ENCODE measurements at places on chromosomes 2 and 18.

DNA sequence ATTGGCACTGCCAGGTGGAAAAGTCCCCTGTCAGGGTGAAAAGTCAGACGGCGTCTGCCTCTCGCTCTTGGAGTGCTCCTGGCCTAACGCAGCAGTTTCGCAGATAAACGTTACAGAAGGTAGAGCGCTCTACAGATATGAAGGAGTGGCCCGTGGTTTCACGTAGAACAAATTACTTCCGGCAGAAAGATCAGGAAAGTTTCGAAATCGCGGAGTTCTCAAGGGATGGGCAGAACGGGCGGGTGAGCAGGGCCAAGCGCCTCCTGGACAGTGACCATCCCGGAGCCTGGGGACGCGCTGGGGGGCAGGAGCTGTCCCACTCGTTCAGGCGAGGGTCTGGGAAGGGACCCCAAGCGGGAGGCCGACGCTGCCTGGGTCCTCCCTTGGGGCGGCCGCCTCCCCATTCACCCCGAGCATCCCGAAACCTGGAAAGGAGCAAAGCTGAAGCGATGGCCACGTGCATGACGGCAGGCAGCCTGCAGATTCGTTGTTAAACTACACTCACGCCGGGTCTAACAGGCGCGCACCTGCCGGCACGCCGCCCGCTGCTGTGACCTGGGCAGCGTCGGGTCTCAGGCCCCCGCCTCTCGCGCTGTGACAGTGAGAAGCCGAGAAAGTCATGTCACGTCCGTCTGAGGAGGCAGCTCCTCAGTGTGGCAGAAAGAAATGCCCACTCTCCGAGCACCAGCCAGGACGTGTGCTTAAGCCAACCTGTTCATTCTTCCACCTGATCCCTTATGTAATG lies 122.9 kb upstream of the SALL3 start:
- DNase-seq, result no peak

DNA sequence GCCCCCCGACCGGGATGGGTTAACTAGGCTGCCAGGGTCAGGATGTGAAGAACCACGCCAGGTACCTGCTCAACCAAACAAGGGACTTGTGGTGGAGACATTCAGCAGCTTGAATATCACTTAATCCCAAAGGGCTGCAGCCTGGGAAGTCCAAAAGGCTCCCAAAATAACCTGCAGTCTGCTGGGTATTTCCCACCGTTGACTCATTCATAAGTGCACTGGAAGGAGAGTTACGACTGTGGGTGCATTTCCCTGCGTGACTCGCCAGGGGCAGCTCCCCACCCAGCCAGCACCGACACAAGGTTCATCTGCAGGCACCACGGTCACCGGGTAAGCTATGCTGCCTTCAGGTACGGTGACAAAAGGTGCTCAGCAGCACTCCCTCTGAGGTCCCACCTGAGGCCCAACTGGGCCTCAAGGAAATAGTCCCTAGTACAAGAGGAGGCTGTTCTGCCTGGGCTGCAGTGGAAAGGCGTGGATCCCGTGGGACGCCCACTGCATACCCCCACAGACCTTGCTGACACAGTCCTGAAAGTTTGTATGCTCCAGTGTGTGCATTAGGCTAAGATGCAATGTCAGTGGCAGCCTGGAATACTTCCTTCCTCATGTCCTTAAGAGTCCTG lies 86.5 kb downstream of the UXS1 start:
- DNase-seq, result no peak

- DNase-seq, result no peak
These were observed 7.6 kb upstream of the ZFAND2B start for GRCh38 chr2:219198974-219199373.

GRCh38 chr2:224163566-224164307 lies 124.7 kb upstream of the SERPINE2 start:
- no peak for DNase-seq

DNA sequence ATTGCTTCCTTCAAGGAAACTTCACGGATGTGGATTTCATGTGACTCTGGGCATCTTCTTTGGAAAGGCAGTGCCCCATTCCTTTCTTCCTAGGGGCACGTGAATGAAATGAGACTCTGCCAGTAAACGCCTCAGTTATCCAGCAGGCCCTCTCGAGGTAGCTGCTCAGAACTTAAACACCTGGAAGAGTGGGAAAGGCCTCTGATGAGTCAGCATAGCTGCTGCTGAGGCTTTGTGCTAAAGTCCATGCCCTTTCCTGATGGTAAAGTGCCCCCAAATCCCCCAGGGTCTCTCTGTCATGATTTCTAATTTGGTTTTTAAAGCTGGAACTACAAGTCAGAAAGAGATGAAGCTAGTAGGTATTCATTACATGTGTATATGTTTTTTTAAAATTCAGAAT lies 3.8 kb downstream of the SLC1A4 start:
- DNase-seq, result no peak

DNA sequence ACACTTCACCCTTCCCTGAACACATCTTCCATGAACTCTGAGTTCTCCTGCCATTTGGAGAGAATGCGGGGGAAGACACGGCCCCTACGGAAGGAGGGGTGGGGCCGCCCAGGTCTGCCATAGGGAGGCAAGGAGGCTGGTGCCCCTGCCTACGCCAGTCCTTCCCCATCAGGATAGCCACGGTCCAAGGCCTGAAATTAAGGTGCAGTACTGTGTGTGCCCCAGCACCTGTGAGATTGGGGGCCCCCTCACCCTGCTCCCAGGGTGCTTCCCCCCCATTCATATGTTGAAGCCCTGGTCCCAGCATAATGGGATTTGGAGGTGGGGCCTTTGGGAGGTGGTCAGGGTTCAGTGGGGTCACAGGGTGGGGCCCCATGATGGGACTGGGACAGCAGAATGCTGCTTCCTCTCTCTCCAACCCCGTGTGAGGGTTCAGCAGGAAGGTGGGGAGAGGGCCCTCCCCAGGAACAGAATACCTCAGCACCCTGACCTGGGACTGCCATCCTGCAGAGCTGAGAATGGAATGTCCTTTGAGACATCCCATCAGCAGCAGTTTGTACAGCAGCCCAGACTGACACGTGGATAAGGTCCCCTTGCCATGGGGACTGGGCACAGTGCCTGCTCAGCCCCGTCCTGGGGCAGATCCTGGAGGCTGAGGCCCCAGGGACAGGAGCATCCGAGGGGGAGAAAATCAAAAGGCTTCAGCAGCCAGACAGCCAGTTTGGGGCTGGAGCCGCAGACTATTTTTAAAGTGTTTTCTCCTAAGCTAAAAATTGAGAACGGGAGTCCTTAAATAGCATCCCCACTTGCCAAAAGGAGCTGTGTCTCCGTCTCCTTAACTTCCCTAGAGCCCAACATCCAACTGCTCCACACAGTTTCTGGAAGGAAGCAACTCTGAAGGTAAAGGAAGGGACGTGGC lies 105.1 kb downstream of the NDUFA10 start:
- DNase-seq, result no peak

DNA sequence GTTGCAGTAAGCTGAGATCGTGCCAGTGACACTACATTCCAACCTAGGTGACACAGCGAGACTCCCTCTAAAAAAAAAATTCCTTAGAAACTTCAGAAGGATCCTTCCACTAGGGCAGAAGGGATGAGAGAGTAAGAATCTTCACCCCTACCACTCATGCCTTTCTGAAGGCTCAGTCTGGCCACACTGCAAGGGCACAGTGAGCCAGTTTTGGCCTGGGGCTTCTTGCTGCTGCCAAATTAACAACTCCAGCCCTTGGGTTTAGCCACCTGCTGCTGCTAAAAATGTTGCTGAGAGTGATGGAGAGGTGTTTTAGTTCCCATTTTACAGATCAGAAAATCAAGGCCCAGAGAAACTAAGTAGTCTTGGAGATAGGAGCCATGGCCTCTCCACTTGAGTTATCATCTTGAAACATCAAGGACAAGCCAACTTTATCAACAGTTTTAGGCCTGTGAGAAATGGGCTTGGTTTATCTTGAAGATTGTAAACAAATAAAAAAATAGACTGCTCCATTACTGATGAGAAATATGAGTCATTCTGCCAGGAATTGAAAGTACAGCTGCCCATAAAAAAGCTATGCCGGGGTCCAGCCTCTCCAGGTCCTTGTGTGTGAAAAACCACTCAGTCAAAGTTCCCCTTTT lies 31.9 kb upstream of the CASP8 start:
- no peak for DNase-seq

DNA sequence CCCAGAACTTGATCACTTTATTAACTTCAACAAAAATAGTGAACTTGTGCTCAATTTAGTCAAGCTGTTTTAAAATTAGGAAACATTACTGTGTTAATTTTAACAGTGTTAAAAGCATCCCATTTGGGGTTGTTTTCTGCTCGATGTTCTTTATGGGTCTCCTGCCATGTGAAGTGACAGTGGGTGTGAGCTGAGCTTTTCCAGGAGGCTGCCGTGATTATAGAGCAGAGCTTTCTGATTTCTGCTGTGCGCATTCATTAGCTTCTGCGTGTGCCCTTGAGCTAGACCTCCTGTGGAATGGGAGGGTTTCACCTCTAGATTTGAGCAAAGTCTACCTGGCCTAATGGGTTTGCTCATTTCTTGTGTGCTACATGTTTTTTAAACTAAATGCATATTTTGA lies 121.5 kb downstream of the WDSUB1 start:
- no peak for DNase-seq

DNA sequence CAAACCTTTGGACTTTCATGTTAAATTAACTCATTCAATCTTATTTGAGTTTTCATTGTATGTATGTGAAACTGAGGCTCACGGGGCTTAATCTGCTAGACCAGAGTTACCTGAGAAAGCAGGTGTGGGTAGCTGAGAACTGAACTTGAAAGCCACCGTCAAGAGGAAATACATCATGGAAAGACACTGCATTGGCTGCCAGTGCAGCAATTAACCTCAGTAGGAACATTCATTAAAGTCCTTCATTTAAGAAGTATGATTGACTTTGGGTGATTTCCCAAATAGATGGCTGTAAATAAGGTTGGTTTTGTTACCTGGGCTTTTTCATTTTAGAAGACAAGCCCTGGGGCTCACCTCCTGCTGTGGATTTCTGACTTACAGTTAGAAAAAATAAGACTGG lies 36.5 kb upstream of the MGAT5 start:
- DNase-seq, result no peak

DNA sequence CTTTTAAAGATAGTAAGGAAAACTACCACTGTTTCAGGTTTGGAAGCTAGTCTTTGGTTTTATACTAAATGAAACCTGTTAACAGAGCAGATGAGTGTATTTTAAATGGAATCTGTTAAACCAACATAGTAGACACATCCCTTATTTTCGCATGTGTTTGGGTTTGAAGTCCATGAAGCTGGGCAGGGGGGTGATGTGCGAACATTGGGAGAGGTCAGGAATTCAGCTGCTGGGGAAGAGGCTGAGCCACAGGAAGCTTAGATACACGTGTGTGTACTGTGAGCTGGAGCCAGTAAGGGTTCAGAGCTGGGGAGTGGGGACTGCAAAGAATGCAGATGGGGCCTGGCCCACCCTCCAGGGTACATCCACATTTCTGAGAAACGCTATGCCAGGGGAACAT lies 176.9 kb downstream of the VAPA start:
- no peak for DNase-seq

- no peak for DNase-seq
These were observed 598 bp upstream of the C2orf69 start for GRCh38 chr2:199910338-199911051.

GRCh38 chr2:236216711-236217110 lies 47.5 kb downstream of the ASB18 start:
- DNase-seq, result no peak

DNA sequence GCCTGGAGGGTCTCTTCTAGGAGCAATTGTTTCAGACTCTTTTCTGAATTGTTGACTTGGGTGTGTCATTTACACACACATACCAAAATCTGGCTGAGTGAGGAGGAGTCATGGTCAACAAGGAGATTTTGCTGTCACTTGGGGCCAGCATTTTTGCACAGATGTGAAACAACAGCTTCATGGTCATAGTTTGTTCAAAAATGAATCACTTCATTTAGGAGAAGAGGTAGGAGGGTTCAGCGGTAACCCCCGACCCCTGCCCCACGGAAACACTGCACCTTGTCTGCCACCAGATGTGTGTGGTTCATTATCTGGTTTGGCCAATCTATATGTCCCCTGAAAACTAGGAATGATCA lies 42.2 kb downstream of the LBH start:
- no peak for DNase-seq

GRCh38 chr2:38835990-38836389 lies 39.7 kb downstream of the DHX57 start:
- no peak for DNase-seq

DNA sequence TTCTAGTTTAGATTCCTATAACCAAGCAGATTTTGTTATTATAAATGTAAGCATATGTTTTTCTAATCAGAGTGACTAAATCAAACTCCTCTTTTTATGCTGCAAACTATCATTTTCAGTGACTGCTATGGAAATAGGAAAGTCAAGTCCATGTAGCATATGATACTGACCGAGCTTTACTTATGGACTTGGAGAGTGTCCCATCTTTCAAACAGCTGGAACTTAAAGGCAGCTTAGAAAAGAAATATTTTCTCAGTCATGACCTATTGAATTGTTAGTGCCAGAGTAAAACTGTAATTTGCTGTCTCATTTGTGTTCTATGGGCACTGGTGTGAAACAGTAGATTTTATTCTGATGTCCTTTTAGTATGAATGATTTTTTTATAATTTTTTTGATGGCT lies 76.7 kb downstream of the PHLPP1 start:
- no peak for DNase-seq

DNA sequence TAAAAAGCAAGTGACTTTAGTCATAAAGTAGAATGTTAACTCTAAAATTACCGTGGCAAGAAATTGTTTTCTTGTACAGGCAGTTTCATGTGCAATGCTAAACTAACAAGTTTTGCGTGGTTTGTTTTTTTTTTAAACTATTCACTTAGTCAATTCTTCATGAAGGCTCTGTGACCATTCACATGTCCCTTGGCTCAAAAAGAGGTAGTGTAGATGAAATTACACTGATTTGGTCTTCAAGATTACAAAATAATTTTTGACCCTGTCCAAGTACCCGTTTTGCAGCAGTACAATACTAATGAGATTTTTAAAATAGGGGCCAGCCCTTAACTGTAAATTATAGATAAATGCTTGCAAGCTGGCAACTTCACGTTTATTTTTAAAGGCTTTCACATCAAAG lies 1.3 kb downstream of the TMEM131 start:
- no peak for DNase-seq

- DNase-seq, result no peak
These were observed 465.5 kb upstream of the FSHR start for GRCh38 chr2:49619804-49620203.

DNA sequence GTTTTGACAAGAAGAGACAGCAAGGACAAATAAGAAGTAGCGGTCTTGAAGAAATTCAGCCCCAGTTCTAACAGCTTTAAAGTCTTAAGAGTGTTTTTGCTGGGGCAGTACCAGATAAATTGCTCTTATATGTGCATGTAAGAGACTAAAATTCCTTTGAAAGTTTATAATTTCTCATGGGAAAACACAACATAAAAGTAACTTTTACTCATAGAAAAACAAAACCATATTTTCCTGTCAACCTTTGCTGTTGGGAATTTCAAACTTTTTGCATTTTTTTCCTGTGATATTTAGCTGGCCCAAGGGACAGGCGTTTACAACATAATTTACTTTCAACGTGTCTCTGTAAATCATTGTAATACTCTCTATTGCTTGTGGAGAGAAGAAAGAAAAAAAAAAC lies 767.8 kb upstream of the ZEB2 start:
- no peak for DNase-seq

- DNase-seq, result no peak
These were observed 35.5 kb downstream of the ZNF532 start for GRCh38 chr18:58900015-58900649.
